ENCODE measurements at places on chromosomes 3 and 15.
A peak's percentile ranks its signal among the peaks of the same experiment; 100 is the strongest.

DNA sequence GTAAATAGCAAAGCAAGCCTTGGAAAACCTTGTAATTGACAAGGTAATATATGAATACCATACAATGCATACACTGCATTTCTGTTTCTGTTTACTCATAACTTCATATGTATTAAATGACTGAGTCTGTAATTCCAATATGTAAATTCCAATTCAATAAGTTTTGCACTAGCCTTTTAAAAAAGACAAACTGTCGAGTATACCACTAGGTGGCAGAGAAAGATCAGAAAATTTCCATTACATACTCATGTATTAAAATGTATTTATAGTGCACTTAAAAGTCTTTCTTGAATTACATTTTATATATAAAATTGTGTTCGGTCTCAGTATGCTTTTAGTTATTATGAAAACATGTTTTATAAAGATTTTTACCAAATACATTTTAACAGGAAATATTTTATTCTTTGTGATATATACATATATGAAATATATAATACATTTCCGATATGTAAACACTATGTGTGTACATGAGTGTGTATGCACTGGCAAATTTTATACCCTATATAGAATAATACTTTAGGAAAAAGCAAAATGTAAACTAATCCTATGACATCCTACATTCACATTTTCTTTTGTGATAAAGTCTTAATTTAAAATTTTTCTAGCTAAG, 216.8 kb downstream of the VGLL3 start:
- DNase-seq: peak; percentile 30

GRCh38 chr3:108296239-108296638, at the start of gene HHLA2:
Gene HHLA2, plus strand, starts transcription at chr3:108296548. Its CDS starts 55,266 bp downstream, at chr3:108351814.
- no peak for DNase-seq

DNA sequence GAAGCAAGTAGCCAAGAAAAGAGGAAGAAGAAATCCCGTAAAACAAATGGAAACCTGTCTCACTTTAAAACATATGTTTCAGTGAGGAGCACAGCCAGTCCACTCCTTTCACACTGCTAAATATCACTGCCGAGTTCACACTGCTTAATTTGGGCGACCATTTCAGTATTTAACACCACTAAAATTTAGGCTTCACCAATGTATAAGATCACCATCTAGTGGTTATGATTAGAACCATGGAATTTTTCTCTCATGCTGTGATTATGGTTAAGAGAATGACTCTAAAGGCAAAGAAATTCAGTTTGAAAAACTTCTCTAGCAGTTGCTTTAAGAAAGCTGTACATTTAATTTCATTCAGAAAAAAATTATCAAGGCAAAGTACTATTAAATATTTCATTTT, 16.6 kb downstream of the SLC4A7 start:
- peak; percentile 52 for DNase-seq

DNA sequence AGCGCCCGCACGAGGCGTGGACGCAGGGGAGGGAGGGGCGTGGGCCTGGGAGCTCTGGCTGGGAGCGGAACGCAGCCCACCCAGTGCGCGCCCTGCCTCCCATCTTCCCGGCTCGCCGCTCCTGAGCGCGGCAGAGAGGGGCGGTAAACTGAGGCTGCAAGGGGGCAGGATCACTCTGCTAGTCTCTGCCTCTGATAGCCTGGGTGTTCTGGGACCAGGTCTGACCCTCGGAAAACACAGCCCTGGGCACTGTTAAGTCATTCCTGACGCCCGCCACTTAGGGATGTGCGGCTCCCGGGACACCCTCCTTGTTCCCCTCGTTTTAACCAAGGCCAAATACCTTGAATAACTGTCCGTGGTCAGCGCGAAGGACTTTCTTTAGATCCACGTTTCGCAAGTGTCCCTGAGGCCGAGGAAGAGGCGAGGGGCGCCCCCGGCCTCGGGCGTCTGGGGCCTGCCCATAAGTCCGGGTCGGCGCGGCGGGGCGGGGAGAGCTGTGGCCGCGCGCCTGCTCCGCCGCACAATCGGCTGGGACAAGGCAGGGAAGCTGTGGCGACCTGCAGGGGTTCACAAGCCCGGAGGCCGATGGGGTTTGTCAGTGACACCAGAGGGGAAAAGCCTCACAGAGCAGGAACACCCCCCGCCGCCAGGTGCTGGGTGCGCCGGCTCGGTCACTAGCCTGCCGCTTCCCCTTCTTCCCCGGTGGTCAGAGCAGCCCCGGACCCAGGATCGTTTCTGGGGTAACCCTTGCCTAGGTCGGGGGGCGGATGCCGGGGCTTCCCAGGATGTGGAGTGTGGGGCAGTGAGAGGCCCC, 1.5 kb downstream of the ITPKA start:
- no peak for DNase-seq

DNA sequence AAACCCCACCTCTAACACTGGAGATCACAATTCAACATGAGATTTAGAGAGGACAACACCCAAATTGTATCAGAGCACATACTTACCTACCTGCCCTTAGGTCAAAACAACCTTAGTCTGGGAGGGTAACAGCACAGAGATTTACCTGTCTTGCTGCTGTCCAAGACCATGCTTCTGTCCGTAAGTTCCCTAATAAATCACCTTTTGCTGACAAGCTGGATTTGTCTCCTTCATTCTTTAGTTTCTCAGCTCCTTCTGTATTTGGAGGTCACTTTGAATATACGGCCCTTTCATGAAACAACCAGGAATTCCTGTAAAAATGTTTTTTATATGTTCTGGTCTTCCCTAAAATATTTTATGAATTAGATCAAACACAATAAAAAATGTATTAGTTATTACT, 1.6 kb upstream of the ABHD5 start:
- no peak for DNase-seq

DNA sequence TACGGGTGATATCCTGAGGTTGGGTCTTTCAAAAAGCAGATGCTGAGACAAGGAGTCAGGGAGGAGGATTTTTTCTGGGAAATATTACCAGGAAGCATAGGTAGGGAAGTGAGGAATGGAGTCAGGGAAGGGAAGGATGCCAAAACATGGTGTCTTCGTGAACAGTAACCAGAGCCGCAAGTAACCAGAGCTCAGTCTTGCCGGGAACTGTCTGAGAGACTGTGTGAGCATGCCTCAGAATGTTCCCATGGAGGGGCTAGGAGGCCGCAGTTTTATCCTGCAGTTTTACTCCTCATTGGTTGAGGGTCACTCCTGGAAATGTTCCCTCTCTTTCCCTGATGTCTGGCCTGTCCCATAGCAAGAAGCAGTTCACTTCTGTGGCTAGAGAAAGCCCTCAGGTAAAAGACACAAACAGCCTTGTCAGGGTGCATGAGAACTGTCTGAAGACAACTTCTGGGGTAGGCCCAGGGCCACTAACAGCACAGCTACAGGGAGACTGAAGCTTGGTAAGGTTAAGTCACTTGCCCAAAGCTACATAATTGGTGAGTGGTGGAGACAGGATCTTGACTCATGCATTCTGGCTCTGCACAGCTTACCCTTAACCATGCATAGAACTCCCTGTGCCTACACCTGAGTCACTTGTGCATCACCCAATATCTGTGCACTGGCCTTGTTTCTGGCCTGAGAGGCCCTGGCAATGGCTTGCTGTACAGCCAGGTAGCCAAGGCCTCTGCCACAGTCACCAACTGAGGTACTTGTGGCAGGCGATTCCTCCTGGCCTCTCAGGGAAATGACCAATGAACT, 76.3 kb upstream of the FRMD4B start:
- no peak for DNase-seq
